ENCODE measurements at places on chromosomes 2 and 18.

DNA sequence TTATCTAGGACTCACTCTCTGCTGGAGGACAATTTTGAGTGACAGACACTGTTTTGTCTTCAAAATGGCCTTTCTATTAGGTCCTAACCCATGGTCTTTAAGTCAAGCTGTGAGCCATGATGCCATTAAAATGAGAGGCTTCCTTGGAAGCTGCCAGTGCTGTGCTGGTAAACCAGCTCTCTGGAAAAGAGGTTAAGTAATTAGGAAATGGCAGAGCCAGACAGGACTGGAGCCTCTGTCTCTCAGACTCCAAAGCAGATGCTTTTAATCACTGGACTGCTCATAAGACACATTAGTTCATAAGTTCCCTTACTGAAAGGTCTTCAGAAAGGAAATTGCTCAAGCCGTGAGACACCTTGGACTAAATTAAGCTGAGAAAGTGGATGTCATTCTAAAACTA is 25.8 kb upstream of the LHCGR start:
- DNase-seq, result no peak

GRCh38 chr18:50806208-50806616 is 13.6 kb downstream of the MRO start:
- peak; percentile 86 for DNase-seq

GRCh38 chr18:33432857-33433256 is 7.7 kb downstream of the CCDC178 start:
- no peak for DNase-seq

GRCh38 chr2:121527009-121527682 is 3.5 kb upstream of the RNU4ATAC start:
- DNase-seq, result no peak

DNA sequence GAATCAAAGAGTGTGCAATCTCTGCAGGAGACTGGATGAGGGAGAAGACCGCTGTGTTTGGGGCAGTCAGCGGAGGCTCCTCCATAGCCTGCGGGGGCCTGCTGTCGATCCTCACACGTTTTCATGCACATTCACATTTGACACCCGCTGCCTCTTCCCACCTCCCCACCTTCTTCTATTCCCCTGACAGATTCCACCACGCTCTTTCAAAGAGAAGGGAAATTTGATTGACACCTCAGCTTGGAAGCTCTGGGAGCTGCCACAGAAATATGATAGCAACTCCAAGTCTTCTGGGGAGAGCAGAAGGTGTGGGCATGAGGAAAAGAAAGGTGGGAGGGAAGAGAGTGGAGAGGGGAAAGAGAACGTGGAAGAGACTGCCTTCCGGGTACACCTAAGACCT is 87.5 kb downstream of the BOD1L2 start:
- no peak for DNase-seq

DNA sequence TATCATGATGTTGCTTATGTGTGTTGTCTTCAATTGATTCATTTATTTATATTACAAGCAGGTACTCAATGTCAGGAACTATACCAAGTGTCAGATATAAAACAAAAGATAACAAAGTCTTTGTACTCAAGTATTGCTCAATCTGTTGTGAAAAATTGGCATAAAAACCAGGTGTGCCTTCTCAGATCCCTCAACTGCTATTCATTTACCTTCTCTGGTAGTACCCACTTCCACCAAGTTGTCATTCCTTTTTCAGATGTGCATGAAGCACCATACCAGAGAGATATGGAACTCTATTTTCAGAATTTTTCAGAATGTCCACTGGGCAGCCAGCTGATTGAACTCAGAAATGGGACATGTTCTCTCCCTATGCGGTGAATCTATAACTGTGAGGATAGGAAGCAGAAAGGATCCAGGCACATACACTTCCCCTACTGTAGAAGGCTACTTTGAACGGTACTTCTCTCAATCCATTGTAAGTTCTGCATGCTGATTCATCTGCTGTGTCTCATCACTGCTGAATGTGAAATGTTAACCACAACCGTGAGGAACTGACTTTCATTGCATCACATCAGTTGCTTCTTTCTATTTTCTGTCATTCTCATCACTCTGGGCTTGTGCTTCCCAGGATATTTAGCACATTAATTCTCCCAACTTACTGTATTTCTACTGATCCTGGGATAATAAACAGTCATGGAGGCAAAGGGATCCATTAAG is 1621.3 kb downstream of the SUCLG1 start:
- no peak for DNase-seq

GRCh38 chr2:231362555-231363184 is 32.8 kb upstream of the B3GNT7 start:
- no peak for DNase-seq

- DNase-seq, result no peak
Measured at GRCh38 chr2:74441170-74441689, 507 bp downstream of the RTKN start.
